Esophagus squamous epithelium (tissue), 5 donors: ENCODE measurements at places on chromosomes 1 and 21. TPM values are rescaled to one million over a fixed set of nuclear protein-coding genes. Genes with fewer than 3 reads are reported as not detected.

The SPATA46 gene
- total RNA-seq = not detected

The UBE4B gene
- total RNA-seq = 45.0 TPM

- DNase-seq = no peak
Measured at GRCh38 chr1:198605406-198605805, 33.4 kb upstream of the PTPRC start.

- no peak for DNase-seq
Measured at GRCh38 chr1:87632232-87632631, 303.6 kb downstream of the LMO4 start.

DNA sequence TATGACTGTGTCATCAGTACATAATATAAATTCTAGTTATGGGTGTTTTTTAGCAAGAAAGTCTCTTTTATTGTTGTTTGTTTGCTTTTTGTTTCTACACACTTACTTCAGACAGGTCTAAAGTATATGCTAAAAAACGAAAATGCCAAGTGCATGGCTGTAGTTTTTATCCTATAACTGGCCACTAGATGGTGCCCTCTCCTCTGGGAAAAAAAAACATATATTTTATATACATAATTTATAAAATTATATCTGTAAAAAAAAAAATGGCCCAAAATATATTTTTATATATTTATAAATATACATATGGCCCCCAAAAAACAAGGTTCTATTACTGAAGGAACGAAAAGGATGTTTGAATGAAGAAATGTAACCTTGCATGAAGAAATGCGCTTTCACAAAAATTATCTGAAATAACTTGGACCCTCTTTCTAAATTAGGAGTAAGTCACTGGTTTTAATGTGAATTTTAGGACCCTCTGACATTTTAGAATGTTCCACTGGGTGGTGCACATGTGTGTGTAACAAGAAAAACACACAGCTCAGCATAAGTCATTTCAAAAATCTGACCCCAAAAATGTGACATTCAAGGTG lies 93.5 kb downstream of the TTLL7 start:
- DNase-seq = no peak

DNA sequence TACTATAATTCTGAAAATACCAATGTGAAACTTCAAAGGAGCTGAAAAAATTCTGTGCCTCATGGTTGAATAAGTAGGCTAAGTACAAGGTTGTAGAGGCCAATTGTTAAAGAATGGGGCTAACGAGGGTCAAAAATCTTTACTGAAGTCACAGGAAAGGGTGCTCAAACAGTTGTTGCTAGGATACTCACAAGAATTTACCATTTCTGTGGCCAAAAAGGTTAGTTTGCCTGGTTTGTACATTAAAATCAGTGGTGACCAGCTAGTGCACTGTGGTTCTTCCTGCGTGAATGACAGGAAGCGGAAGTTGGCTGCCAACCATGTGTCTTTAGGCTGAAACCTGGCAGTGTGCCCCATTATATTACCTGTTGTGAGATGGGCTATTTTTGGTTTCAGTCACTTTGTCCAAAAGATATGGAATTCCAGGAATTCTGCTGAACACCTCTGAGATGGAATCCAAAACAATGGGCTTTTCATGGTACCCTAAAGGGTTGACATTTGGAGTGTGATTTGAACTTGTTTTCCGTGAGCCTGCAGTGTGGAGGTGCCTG lies 13.5 kb downstream of the MAP3K21 start:
- DNase-seq = no peak

GRCh38 chr1:176696109-176696508 lies 233.1 kb downstream of the PAPPA2 start:
- no peak for DNase-seq

DNA sequence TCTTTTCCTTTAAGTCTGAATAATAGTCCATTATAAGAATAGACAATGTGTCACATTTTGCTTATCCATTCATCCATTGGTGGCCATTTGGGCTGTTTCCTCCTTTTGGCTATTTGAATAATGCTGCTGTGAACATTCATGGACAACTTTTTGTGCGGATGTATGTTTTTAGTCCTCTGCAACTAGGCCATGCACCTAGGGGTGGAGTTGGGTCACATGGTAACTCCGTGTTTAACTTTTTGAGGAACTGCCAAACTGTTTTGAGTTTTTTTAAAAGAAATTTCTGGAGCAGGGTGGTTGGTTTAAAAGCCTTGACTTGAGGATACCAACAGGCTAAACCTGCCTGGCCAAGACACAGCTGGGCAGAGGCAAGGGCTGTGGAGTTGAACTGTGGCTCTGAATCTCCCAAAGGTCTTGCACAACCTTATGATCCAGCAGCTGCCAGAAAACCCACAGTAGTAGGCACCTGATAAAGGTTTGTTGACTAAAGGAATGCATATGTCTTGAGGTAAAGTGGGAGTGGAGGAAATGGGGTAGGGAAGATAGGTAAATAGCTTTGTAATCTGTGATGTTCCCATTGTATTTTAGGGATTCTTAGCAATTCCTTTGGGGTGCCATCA lies 5.6 kb upstream of the RPTN start:
- DNase-seq = no peak
